ENCODE measurements at places on chromosomes 6 and 20.

- DNase-seq, result no peak
Measured at GRCh38 chr6:52180787-52181558, 5.2 kb upstream of the IL17A start.

- no peak for DNase-seq
Measured at GRCh38 chr6:116445102-116445501, 16.1 kb upstream of the CALHM6 start.

GRCh38 chr6:45920819-45921511 is 94.7 kb downstream of the CLIC5 start:
- DNase-seq, result no peak

- no peak for DNase-seq
Measured at GRCh38 chr20:38873050-38873581, 53.1 kb upstream of the FAM83D start.

GRCh38 chr6:12189661-12190060 is 100.5 kb upstream of the EDN1 start:
- no peak for DNase-seq

Data from GOT3 (cell line).